ENCODE measurements at places on chromosomes 5 and 9.
A peak's percentile ranks its signal among the peaks of the same experiment; 100 is the strongest.

DNA sequence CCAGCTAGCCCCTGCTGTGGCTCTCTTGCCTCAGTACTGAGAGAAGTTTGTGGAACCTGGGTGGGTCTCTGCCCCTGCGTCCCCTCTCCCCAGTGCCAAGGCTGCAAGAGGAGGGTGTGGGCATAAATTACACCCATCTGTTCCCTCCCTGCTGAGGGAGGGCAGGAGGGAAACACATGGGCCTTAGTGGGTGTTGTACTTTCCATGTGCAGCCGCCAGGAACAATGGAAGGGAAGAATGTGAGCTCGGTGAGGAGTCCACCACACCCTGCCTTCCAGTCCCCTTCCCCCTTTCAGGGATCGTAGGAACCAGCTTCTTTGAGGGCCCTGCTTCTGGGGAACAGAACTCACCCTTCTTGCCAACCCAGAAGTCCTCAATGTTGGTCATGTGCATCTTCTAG is 138.2 kb upstream of the KLF4 start:
- DNase-seq = no peak

DNA sequence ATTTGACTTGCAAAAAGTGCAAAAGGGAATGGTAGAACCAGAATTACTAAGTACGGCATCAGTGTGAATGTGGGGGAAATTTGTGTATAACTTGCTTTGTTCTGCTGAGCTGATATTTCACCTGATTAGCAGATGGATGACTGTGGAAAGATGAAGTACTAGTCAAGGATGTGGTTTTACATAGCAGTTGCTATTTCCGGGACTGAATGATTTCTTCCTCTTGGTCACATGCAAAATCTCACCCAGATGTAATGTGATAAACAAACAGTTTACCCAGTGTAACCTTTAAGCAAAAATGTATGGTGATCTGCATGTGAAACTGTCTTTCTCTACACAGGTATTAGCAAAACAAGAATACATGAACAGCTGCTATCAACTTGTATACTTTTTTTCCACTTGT is 46.1 kb downstream of the DCP2 start:
- DNase-seq = no peak

- peak; percentile 81 for DNase-seq
Measured at GRCh38 chr9:116574027-116574679, 113.0 kb upstream of the TRIM32 start.

DNA sequence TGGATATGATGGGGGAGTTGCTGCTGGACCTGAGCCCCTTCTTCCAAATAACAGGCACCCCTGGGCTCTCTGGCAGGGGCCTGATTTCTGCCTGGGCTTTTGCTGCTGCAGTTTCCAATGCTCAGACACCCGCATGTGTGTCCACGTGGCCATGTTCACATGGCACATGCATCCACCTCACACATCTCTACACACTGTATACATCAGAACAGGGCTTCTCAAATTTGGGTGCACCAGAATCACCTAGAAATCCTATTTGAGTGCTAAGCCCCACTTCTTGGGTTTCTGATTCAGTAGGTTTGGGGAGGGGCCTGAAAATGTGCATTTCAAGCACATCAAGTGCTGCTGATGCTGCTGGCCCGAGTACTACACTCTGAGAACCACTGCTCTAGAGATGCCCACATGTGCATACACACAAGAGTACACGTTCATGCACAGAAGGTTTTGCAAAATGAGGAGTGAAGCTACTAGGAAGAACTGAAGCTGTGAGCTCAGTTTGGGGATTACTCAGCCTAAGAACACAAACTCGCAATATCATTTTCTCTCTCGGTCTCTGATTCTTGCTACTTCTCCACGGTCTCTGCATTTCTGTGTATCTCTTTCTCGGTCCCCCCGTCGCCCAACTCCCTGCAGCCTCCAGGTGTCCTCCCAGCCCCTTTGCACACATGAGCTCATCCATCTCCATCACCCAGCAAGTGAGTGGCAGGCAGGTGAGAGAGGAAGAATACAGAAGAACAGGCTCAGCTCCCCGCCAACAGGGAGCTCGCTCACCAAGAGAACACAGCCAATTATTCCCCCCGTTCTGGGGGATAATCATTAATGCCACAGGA is 97.0 kb downstream of the PCDH1 start:
- DNase-seq = no peak

DNA sequence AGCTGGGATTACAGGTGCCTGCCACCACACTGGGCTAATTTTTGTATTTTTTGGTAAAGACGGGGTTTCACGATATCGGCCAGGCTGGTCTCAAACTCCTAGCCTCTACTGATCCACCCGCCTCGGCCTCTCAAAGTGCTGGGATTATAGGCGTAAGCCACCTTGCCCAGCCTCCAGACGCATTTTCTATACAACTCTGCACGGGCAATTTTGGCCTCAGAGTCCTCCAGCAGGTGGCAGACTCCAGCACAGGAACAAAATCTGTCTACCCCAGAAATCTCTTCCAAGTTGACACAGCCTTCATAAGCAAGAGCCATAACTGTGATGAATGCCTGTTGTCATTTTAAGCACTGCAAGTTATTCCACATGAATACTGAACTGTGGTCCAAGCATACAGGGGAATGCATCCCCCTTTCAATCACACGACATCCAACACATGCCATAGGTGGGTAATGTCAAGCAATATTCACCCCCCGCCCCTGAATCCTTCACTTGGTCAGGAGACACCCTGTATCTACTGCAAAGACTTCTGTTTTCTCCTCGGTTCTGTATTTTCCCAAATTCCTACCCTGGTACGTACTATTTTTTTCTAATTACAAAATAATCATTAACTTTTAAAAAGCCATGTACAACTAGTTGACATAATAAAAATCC is 50.8 kb downstream of the ALDH7A1 start:
- peak; percentile 29 for DNase-seq

- DNase-seq = no peak
Measured at GRCh38 chr5:154461531-154461930, 15.7 kb downstream of the SAP30L start.

DNA sequence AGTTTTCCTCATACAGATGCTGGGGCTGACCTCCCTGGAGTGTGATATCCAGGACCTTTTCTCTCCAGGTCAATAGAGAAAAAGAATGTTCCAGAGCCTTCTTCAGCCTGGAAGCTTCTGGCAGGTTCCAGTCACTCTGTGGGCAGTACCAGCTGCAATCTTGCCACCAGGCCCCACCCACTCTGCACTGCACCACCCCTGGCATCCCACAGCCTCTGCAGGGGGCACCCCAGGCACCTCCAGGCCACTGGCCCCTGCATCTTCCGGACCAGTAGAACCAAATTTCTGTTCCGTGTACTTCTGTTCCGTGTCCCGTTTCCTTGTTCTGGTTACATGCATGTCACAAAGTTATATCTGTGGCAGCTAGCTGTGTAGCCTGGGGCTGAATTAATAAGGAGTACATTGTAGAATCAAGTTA is 83.3 kb upstream of the ZBTB43 start:
- no peak for DNase-seq

- DNase-seq = no peak
Measured at GRCh38 chr5:59609501-59610265, 283.8 kb downstream of the PDE4D start.

DNA sequence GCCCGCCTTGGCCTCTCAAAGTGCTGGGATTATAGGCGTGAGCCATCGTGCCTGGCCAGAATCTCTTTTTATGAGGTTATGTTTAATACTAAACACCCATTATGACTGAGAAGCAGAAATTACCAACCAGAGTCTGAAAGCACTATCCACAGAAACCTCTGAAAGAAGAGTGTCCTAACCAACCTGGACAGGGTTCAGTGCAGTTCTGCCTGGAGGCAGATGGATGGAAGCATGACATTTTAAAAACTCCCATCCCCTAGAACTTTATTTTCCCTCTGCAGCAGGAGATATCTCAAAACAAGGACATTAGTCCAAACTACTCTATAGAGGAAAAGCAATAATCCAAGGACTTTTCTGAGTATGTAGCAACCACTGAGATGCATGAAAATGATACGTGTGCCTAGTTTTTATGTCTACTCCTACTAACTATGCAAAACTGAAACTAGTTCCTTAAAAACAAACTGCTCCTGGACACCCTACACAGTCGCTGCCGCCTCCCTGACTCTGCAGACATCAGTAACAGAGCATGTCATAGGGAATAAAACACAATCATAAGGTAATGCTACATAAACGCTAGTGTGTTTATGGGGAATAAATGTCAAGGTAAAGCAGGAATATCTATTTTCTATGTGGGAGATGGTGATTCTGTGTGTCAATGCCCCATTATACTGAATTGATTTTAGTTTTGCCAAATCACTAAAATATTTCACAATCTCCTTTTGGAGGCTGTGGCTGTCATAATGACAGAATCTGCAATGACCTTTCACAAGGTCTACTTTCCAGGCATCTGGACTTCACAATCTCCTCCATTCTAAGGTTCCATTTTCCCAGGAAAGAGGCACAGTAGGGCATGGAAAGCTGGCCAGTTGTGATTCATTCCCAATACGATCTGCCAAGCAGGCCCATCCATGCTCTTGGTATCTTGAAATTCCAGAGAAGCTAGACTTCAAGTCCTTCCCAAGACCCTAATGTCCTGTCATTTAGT is 122.8 kb downstream of the SIL1 start:
- no peak for DNase-seq

DNA sequence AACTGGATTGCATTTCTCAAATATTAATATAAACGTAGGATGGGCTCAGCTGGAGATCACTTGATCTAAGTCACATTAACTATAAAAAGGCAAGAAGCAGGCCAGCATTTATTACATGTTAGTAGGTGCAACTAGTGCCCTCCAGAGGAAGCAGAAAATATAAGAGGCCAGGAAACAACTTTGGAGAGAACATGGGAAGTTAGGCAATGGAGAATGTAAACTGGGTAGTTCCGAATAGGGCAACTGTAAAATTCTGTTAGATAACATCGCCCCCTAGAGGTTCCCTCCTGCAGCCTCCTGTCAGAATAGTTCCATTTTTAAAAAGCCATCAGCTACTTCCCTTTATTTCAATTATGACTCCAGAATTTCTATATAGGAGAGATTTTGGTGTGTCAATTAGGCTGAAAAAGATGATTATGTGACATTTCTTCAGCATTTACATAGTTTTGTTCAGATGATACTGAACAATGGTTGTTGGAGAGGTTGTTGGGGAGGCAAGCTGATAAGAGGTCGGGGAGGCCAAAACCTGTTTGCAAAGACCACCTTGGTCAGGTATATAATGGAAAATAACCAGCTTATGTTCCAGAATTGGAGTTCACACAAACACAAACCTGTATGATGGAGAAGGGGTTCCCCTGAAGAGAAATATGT is 22.4 kb downstream of the CCL28 start:
- DNase-seq = peak; percentile 81

DNA sequence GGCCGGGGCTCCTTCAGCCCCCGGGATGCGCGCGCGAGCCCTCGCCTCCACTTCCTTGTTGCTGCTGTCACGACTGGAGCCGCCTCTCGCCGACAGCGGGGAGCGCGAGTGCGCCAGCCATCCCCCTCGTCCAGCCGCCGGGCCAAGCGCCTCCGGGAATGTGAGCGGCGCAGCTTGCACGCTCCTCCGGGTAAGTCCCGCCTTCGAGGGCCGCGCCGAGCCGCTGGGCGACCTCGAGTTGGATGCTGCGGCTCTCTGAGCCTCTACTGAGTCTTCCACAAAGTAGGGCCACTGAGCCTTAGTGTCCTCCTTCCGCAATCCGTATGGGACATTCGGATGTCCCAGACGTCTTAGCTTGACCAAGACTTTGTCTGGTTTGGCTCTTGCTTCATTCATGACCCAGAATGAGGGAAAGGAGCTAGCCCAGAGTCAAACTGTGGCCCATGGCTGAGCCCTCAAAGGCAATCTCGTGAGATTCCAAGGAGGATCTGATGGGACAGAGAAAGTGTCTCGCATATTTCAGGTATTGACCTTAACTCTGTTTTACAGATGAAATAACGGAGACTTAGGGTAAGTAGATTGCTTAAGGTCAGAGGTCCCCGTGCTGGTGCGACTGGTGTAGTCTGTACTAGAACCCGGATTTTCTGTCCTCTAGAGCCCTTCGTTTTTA is 586 bp downstream of the HMGXB3 start:
- DNase-seq = peak; percentile 18

- DNase-seq = no peak
Measured at GRCh38 chr5:111703662-111704061, 53.3 kb downstream of the NREP start.

DNA sequence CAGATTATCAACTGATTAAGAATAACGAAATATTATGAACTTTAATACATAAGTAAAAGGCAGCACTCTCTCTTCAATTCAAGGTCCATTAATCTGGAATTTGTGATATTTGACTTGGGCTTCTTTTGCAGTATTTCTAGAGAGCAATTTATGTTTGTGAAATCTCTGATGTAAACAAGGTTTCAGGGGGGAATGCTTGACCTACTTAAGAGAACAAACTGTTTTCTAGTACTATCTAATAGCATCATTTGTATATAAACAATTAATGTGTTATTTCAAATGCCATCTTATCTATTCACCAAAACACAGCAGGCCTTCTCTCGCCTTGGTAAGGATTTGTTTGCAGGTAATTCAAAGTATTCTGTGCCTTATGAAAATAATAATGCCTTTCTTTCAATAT is 103.6 kb upstream of the FST start:
- no peak for DNase-seq

GRCh38 chr5:129506086-129506485 is 46.0 kb downstream of the ADAMTS19 start:
- DNase-seq = no peak
